Foreskin keratinocyte (primary cell): ENCODE measurements at places on chromosomes 1 and 21. TPM values are rescaled to one million over a fixed set of nuclear protein-coding genes. Genes with fewer than 3 reads are reported as not detected.

Gene PDZK1IP1
- 0.46 and 0.65 TPM in 2 replicates for total RNA-seq

Gene STPG1
- total RNA-seq, result 13.2 and 16.4 TPM in 2 replicates

DNA sequence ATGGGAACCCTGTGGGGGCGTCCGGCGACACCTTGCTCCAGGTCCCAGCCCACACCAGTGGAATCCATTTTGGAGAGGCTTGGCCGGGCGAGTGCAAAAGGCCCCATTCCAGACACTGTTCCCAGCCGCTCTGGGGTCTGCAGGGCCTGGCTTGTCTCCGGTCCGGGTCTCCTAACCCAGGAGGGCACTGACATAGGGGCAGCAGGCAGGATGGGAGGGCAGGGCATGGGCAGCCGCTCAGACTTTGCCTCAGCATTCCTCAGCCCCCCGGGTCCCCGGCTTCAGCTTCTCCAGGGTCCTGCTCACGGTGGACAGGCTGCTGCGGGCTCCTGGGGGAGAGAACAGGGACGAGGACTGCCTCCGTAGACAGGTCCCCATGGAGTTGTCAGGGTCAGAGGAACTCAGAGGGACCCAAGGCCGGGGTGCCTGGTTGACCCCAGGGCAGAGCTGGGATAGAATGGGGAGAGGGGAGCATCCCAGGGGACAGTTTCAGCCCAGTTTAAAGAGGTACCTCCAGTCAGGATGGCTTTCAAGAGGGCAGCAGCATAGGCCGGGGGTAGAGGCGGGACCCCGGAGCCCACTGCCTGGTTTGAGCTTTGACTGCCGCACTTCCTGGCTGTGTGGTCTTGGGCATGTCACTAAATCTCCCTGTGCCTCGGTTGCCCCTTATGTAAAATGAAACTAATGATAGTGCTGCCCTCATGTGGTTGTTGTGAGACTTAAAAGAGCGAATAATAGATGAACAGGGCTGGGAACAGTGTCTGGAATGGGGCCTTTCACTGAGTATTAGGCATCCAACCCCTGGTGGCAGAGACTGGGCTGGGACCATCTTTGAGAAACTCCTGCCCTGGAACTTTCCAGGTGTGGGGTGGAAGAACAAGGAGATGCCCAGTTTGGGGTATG, 3.7 kb downstream of the KNCN start:
- DNase-seq, result no peak

Gene HCRTR1
- not detected in 2 replicates for total RNA-seq

GRCh38 chr1:237972186-237972585, 81.5 kb upstream of the ZP4 start:
- no peak for DNase-seq

DNA sequence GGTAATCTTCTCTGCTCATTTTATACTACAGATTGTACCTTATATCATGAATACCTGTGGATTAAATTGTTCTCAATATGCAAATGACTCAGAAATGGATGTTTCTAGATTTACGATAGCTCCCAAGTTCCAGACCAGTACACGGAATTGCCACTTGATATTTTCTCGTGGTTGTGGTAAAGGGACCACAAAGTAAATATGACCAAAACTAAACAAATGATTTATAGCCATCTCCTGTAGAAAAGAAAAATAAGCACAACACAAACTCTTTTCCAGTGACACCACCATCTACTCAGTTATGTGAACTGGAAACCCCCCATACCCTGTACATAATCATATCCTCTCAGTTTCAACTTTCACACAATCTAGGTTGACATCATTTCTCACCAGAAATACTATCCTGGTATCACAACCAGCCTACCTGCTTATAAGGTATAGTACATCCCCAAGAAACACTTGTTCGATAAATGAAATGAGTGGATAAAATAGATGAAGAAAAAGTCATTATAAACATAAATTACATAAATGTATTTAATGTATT, 172.3 kb downstream of the ADGRL4 start:
- no peak for DNase-seq
